Stimulated activated CD8-positive, alpha-beta memory T cell treated with anti-CD3 and anti-CD28 coated beads, Interleukin-15, amount 100 ng/mL, for 4 hours (primary cell): ENCODE measurements at places on chromosomes 7 and 10.

DNA sequence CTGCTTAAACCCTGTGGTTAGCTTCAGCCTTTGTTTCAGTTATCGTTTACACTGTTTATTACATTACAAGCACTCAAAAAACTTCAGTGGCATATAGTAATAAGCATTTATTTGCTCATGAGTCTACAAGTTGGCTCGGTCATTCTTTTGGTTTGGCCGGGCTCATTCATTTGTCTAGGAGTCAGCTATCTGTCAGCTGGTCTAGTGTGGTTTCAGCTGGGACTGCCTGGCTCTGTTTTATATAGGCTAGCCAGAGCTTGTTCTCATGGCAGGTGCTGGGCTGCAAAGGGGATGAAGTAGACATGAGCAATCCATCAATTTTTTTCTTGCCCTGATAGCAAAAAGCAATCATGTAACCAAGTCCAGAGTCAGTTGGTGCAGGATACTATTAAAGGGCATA, 103.6 kb downstream of the MKLN1 start:
- DNase-seq = no peak

DNA sequence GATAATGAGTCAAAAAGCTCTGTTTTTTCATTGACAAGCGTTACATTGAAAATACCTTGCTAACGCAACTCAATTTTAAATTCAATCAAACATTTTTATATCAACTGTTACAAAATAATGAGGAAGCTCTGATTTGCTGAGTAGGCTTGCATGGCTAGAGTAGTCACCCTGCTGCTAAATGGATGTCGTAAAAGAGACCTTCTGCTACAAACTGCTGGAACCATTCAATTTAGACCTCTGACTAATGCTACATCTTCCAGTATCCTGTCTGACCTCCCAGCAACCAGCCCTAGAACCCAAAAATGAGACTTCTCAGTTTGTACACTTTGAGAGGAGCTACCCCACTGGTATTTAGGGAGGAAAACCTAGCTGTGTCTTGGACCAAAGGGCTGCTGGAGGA, 84.0 kb upstream of the ELMO1 start:
- DNase-seq = no peak

GRCh38 chr7:83976302-83976701, 218.3 kb downstream of the SEMA3A start:
- DNase-seq = no peak

DNA sequence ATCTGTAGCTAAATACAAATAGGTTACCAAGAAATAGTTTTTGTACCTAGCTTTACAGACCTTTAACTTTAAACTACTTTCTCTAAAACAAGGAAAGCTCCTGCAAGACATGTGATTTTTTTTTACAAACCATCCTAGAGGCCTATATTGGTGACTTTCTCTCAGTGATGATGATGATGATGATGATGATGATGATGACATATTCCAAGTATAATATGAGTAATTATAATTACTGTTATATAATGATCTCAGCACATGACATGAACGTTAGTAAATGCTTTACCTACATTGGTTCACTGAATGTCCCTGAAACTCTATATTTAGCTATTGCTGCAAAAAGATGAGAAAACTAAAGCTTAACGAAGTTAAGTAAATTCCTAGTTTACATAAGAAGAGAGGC, 107.9 kb upstream of the LRGUK start:
- DNase-seq = no peak

GRCh38 chr7:39565538-39565937, 666 bp upstream of the YAE1 start:
- no peak for DNase-seq

GRCh38 chr10:21020545-21020944, 123.4 kb upstream of the NEBL start:
- DNase-seq = no peak

- no peak for DNase-seq
Measured at GRCh38 chr10:31808258-31809218, 120.1 kb downstream of the ARHGAP12 start.

DNA sequence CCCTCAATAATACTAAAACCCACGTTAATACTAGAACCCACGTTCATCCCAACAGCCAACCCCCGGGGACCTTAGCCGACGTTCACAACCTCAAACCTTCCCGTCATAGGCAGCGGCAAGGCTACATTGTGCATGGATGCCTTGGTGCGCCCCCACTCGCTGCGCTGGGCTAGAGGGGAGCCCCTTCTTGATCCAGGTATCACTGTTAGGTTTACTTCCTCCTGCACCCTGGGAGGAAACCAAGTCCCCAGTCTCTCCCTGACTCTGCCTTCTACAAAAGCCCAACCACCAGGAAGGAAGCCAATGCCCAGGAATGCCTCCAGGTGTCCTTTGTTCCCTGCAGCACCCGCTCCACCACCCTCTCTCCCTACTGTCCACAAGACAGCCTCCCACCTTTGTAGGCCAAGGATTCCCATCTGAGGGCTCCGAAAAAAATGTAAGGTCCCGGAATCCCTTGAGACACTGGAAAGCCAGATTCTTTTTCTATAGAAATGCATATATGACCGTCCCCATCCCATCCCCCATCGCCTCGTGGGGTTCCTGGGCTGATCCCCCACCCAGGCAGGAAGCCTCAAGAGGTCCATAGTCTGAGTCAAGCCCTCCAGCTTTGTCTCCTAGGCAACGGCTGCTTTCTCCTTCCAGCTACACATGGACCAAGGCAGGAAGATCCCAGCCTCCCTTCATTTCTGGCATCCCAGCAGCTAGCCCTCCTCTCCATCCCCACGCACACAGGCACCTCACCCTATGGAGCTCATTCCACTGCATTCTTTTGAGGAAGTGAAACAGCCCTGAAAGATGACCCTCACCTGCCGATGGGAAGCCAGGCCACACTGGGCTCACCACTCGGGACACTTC, 25.2 kb downstream of the CTBP2 start:
- DNase-seq = no peak

- no peak for DNase-seq
Measured at GRCh38 chr10:72692994-72693781, 1.2 kb downstream of the MCU start.

GRCh38 chr7:92432299-92432946, 14.9 kb upstream of the GATAD1 start:
- no peak for DNase-seq

GRCh38 chr10:127117125-127117524, 79.3 kb downstream of the INSYN2A start:
- no peak for DNase-seq

DNA sequence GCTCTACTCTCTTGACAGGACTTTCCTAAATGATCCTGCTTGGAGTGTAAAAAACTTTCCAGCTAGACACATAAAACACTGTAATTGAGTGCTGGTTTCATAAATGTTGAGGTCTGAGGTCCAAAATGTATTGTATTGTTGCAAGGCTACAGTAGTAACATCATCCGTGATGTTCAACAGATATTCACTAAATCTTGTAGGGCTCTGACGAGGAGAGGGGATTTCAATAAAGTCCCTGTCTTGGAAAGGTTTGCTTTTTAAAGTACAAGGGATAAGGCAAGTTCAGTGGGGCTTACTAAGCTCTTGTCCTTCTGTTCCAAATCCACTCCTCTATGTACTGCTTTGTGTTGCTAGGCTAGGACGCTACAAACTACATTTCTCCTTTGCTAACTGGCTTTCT, 48.9 kb downstream of the FHIP2A start:
- DNase-seq = no peak

- no peak for DNase-seq
Measured at GRCh38 chr10:43136432-43136831, 1.8 kb upstream of the CSGALNACT2 start.

DNA sequence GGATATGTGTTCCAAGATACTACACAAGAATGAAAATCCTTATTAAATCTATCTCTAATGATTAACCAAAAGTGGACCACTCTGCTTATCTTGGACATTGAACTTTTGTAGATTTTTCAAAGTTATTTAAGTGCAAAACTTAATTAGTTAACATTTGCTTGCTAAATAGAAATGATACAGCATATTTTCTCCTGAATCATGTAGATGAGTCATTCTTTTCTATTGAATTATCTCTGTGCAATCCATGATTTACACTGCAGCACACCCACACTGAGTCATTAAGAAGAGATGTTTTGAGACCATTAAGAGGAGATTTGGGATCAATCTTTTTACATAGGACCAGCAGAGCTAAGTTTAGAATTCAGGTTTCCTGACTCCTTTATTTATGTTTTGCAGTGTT, 6.6 kb upstream of the ABCC2 start:
- DNase-seq = no peak

DNA sequence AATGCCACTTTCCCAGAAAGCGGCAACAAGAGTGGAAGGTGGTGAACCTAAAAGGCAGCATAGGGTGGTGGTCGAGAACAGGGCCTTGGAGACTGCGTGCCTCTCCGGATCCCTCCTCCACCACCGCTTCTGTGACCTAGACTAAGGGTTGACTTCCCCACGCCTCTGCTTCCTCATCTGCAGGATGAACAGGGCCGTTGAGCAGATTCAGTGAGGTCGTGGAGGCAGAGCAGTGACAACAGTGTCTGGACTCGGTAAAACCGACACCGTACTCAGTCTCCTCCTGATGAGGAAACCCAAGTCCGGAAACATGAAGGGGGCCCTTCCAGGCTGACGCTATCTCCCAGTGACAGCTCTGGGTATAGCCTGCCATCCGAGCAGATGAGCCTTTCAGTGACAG, 162.6 kb downstream of the CELF2 start:
- no peak for DNase-seq

- no peak for DNase-seq
Measured at GRCh38 chr7:72281308-72281707, 130.8 kb downstream of the CALN1 start.

DNA sequence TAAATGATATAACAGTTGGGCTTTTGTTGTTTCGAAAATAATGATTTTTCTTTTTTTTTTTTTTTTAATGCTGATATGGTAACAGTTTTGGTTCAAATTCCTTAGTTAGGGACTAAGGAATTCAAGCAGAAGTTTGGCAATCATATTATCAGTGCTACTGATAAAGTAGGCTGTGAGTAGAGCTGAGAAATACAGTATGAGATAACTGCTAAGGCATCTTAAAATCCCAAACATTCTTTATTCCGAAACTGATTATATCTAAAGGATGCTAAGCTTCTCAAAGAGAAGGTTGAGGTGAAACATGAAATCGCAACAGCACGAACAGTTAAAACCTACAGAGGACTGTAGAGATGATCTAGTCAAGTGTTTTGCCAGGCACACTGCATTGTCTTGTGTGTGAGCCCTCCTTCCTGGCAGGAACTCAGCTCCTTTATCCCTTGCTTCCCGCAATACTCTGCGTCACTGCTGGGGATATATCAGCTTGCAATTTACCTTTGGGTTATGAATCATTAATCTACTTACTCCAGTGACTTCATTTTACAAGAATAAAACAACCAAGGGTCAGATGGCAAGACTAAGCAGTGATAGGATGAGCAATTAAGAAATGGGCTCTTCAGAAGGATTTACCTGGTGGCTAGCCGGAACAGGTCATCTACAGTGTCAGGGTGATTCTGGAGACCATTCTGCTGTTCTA, 36.7 kb downstream of the IRF5 start:
- DNase-seq = no peak

DNA sequence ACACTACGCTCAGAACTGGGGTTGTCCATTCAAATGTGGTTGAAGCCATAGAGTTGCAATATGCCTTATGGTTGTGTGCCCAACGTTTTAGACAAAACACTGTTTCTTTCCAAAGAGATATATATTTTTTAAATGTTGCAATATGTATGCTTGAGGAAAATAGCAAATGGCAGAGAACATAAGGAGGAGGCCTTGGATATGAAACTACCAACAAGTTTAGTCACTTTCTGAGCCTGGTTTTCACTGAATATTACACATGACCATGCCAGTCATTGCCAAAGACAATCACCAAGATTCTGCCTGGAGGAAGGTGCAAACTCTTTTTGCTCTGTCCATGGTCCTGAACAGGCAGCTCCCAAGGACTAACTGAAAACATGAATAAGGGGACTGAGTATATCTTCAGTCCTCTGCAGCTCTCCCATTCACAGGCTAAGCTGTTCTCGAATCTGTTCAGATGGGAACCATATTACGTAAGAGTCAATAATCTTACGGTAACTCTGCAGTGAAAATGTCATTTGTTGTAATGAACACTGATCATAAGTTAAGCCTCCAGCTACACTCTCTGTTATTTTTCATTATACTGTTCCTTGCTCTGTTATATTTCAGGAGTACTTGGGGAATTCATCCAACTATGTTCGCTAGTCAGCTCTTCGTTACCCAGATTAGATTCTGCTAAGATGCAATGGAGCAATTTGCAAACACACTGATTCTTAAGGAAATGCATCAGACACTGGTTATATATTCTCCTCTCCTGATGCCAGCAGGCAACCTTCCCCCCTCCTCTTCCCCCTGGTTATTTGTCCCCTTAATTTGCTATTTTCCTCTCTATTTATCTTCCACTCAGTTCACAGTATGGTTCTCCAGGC, 90.7 kb upstream of the C1QL3 start:
- DNase-seq = no peak

- no peak for DNase-seq
Measured at GRCh38 chr7:75813084-75813483, 522 bp downstream of the CCL24 start.

- DNase-seq = no peak
Measured at GRCh38 chr10:929960-930624, 1.4 kb downstream of the LARP4B start.

GRCh38 chr7:1041551-1042491, 2.5 kb upstream of the GPR146 start:
- DNase-seq = peak; percentile 9

GRCh38 chr7:16061630-16062029, 359.7 kb downstream of the CRPPA start:
- no peak for DNase-seq

GRCh38 chr10:53808677-53809372, 992.2 kb downstream of the PCDH15 start:
- DNase-seq = no peak

GRCh38 chr10:126384269-126384873, 3.9 kb downstream of the ADAM12 start:
- DNase-seq = no peak

DNA sequence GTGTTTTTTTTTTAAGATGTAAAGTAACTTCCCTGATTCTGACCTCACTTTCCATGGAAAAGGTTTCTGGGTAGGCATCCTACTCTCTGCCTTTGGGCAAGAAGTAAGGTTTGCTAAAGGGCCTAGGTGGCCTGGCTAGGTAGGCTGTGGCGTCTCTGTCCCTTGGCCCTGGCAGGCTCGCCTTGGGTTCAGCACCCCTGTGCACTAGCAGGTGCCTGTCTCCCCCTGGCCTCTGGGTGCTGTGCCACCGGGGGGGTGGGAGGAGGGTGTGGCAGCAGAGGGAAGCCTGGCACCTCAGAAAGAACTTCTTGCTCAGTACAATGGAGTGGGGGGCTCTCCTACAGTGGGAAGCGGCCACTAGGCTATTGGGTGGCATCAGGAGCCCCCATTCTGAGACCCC, 14.0 kb downstream of the TECPR1 start:
- DNase-seq = no peak

DNA sequence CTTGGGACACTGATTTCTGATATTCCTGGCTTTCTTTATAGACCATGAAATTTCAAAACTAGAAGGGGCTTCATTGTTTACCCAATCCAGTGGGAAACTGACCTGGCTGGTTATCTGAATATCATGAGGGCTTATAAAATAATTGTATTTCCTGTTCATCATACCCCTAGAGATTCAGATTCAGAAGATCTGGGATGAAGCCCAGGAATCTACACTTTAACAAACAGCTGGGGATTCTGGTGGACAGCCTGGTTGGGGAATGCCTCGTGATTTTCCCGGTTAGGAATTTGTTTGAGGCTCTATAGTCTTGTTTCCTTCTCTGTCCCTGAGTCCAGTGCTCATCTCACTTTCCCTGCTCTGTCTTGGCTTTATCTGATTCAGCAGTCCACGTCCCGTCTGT, 110.3 kb downstream of the ADRA2A start:
- DNase-seq = no peak
